ENCODE measurements at places on chromosomes 3 and 15. TPM values are rescaled to one million over a fixed set of nuclear protein-coding genes. Genes with fewer than 3 reads are reported as not detected.

GRCh38 chr3:155676252-155676981, 68.5 kb downstream of the PLCH1 start:
- DNase-seq = peak; percentile 34

DNA sequence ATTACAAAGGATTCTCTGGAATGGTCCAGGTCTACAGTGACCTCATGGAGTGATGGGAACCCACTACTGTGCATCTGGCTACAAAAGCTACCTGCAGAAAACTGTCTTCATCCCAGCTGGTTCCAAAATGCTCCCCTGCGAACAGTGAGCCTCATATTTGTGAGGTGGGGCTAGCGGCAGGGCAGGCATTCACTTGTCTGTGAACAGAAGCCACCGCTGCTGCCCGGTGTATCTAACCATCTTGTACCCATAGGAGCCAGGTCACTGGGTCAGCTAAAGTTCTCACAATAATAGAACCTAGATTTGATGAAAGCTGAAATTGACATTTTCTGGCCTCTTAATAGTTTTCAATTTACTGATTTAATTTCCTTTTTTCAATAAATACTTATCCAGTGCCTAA, 150.7 kb downstream of the KLF13 start:
- no peak for DNase-seq

The DLEC1 gene
- not detected for total RNA-seq

The GOLGA6L4 gene
- 0.58 TPM for total RNA-seq

DNA sequence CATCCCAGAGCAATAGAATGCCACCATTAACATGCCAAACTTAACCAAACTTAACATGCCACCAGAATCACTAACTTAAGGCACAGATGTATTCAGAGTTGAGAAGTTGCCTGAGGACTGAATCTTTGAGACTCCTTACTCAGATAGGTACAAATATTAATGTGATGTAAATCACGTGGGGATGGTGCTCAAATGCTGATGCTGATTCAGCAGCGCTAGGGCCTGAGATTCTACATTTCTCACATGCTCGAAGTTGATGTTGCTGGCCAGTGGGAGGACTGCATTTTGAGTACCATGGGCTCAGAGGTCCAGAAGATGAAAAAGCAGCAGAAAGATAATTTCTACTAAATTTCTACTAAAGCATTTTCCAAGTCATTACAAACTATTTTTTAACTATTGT, 54.1 kb downstream of the RPL22L1 start:
- DNase-seq = no peak

- DNase-seq = peak; percentile 20
Measured at GRCh38 chr3:138479438-138479863, 45.0 kb downstream of the ESYT3 start.

The RTP4 gene
- total RNA-seq = not detected

The SH2D7 gene
- not detected for total RNA-seq

DNA sequence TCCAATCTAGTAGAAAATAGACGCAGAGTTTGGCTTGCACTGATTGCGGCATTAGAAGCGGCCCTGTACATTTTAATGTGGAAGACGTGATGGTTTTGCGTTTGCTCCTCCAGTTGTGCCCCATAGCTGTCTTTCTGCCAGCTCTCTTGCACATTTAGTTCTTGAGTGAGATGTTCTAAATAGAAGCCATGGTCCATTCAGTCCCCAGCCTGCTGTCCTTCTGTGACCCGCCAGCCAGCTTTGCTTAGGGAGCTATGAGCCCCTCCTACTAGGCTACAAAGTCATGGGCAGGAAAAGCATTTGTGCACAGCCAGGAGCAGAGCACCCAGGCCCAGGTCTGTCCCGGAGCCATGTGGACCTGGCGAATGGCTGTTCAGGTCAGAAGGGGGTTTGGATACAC, 50.3 kb downstream of the APBA2 start:
- no peak for DNase-seq

GRCh38 chr3:138184994-138185393, 2.1 kb upstream of the ARMC8 start:
- no peak for DNase-seq

- no peak for DNase-seq
Measured at GRCh38 chr3:6989608-6990291, 128.8 kb downstream of the GRM7 start.

The DNAH12 gene
- total RNA-seq = not detected

The HEXA gene
- 98.4 TPM for total RNA-seq

GRCh38 chr3:25088284-25088683, 339.8 kb upstream of the RARB start:
- no peak for DNase-seq

DNA sequence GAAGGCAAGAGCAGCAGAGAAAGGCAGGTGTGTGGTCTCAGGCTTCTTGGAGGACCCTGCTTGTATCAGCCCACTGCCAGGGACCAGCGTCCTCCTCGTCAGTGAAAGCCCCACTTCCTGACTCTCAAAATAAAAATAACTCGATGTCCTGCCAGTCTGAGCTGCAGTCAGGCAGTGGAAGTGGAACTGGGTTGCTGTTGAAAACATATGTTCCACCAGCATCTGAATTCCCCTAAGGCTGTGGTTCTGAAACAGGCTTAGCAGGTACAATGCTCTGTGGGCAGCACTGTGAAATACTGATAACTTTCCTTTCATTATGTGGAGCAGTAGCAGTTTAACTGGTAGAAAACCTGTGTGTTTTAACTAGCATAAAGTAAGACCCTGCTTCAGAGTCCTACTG, 121.6 kb upstream of the EIF1B start:
- peak; percentile 80 for DNase-seq

The GCNT3 gene
- not detected for total RNA-seq

DNA sequence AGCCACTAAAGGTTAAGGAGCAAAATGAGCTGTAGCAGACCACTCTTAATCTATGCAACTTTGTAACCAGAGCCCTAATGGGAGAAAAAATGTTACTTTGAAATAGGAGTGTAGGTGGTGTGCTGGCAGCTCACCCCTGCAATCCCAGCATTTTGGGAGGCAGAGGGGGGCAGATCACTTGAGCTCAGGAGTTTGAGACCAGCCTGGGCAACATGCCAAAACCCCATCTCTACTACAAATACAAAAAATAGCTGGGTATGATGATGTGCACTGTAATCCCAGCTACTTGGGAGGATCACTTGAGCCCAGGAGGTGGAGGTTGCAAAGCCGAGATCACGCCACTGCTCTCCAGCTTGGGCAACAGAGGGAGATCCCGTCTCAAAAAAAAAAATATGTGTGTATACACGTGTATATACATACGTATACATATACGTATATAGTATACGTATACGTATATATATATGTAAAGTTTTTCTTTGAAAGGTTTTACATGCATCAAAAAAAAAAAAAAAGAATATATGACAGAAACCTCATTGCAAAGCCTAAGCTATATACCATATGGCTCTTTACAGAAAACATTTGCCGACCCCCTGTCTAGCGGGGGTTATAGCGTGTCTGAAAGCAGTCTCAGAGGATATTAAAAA, 15.7 kb downstream of the CAPN7 start:
- DNase-seq = no peak

- DNase-seq = peak; percentile 27
Measured at GRCh38 chr3:59436164-59436958, 386.5 kb upstream of the CFAP20DC start.

The TMEM212 gene
- not detected for total RNA-seq

The PCYT1A gene
- 41.4 TPM for total RNA-seq

DNA sequence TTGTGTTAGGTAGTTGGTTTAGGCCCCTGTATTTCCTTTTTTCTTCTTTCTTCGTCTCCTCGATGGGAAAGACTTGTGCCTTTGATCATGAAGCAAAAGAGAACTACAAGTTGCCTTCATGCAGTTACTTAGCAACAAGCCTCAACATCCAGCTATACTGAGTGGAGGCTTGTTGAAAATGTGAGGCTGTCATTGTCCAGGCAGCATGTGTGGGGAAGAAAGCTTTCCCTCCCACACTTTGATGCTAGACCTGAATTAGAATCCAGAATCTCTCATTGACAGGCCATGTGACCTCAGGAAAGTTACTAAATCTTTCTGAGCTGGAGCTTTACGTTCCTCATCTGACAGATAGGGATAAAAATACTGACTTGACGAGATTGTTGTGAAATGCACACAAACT, 23.7 kb downstream of the IFT122 start:
- DNase-seq = no peak

DNA sequence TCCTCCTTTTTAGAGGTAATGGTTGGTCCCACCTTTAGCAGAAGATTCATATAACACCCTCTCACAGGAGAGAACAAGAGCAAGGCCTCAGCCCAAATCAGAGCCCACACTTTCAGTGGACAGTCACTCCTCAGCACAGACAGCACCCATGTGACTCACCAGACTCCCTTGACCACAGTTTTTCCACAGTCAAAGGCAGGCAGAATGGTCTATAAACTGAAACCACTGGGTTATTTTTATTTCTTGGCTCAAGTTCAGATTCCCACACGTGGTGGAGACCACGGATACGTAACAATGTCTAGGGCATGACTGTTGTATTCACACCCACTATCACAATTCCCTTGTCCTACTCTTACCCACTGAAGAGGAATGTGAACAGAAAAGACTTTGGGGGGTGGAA, 237.8 kb upstream of the UBE2E1 start:
- no peak for DNase-seq

The EIF4E3 gene
- total RNA-seq = not detected

DNA sequence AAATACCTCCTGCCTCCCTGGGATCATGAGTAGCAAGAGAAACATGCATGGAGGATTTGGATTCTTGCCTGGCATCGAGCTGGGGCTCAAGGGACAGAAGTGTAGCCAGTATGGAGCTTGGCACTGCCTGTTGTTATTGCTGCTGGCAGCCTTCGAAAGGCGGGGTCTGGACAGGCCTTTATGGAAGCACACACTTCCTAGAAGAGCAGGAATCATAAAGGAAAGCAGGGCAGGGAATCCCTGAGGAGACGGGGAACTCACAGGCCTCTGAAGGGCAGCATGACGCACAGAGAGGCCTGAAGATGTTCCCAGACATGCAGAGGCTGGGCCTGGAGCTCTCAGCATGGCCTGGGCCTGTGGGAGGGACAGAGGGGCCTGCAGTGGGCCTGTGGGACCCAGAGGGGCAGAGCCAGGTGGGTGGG, 18.6 kb upstream of the SLC41A3 start:
- peak; percentile 86 for DNase-seq

- no peak for DNase-seq
Measured at GRCh38 chr3:31274326-31275024, 258.2 kb upstream of the STT3B start.

The XXYLT1 gene
- total RNA-seq = 60.7 TPM

DNA sequence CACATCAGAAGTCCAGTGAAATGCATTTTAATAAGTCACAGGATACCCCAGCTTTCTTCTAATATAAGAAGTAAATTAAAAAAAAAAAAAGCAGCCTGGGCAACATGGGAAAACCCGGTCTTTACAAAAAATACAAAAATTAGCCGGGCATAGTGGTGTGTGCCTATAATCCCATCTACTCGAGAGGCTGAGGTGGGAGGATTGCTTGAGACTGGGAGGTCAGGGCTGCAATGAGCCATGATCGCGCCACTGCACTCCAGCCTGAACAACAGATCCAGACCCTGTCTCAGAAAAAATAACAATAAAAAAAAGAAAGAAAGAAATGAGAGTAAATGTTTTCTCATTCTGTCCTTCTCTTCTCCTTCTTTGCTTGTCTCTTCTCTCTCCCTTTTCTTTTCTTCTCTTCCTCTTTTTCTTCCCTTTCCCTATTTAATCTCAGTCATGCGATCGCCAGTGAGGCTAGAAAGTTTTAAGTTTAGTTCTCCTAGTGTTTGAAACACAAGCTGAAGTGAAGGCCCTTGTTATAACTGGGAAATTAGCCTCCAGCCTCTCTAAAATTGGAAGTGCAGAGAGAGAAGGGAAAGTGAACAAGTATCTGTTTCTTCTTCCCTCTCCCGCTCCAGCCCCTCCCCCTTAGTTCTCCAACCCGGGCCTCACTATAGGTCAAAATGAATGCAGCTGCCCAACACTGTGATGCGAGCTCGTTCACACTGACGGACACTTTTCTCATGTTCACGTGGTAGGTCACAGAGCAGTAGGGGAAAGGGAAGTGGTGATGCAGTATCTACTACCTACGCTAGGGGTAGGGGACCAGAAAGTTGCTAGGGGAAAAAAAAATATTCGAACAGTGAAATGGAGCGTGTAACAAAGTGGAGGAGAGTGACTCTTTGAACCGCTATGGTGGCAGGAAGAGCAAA, 23.5 kb upstream of the TSC22D2 start:
- DNase-seq = peak; percentile 12

DNA sequence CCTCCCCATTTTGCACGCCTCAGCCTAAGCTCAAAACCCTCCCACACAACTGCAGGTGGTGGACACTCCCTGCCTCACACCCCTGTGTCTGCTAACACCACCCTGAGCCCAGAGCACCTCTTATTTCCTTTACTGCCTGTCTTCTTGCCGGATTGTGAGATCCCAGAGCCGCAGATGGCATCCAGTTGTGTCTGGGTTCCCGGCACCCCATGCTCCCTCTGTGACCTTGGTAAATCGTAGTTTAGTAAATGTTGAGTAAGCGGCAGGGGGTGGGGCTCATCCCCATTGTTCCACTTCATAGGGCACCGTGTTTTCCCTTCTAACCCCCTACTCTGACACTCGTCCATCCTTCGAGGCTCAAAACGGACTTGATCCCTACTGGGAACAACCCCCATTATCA, 14.9 kb downstream of the SPINT1 start:
- no peak for DNase-seq

The RBP2 gene
- not detected for total RNA-seq

The ZBTB47 gene
- total RNA-seq = 16.1 TPM

DNA sequence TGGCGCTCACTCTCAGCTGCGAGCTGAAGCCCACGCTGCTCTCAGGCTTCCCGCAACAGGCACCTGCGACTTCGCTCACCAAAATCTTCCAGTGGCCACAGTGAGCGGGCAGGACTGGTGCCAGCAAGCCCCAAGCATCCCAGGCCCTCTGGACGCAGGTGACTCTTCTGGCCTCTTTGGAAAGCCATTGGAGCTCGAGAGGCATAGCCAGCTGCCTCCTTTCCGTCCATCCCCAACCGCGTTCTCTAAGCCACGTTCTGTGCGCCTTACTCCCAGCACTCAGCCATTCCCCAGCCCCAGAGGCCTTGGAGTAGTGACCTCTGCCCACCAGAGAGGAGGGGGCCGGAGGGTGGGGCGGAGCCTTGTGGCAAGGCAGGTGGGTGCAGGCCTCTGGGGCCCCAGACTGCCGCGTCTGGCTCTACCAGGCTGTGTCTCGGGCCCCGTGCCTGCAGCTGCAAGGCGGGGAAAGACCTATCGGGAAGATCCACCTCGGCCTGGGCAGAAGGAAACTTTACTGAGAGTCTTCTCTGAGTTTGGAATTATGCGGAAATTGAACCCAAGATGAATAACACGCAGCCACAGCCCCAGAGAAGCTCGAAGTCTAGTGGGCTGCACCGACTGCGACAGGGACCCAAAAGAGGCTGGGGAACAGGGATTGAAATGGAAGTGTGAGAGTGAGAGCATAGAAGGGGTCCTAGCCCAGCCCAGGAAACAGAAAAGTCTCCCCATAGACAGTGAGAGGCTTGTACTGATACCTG, 3.6 kb upstream of the SOX14 start:
- no peak for DNase-seq
